ENCODE measurements at places on chromosomes 5 and 9.

- no peak for DNase-seq
Observed at GRCh38 chr9:17528859-17529258, 50.0 kb upstream of the SH3GL2 start.

GRCh38 chr9:119370816-119371215 is 1.6 kb upstream of the BRINP1 start:
- DNase-seq: no peak

- no peak for DNase-seq
Observed at GRCh38 chr5:119876522-119876921, 247.2 kb downstream of the FAM170A start.

- no peak for DNase-seq
Observed at GRCh38 chr5:171711571-171711970, 74.0 kb upstream of the SMIM23 start.

GRCh38 chr9:7243838-7244237 is 486.1 kb downstream of the KDM4C start:
- DNase-seq: no peak

DNA sequence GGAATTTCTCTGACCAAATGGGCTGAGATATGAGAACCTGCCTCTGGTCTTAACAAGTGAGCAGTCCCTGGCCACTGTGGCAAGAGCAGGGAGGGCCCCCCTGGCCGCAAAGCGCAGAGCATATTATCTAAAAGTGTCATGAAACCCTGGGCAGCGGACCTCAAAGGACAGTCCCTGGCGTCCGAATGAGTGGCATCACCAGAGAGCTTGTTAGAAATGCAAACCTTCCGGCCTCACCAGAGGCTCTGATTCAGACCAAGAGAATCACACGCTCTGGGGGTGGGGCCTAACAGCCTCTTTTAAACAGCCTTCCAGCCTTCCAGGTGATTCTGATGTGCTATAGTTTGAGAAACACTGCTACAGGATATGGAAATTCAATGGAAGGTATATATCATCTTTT is 10.9 kb downstream of the PTPN3 start:
- DNase-seq: no peak

- no peak for DNase-seq
Observed at GRCh38 chr5:52692039-52692438, 95.7 kb upstream of the ITGA1 start.

DNA sequence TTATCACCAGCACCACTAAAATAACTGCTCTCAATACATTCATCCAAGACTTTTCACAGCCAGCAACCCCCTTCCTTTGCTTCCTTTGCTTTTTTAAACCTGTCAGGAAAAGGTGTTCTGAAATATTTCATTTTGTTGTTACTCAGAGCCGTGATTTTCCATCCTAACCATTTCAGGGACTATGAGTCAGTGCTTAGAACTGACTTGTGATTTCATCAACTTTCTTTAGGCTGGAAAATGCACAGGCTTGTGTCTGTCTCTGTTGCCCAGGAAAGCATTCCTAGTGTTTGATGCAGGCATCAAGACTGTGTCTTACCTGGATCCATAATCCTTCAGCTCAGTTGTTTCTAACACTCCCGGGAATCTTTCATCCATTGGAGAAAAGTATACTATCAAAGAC is 805.6 kb downstream of the BRINP1 start:
- no peak for DNase-seq

- no peak for DNase-seq
Observed at GRCh38 chr5:39019254-39019653, 54.9 kb downstream of the RICTOR start.

- DNase-seq: no peak
Observed at GRCh38 chr9:109476642-109477257, 21.4 kb downstream of the PTPN3 start.

DNA sequence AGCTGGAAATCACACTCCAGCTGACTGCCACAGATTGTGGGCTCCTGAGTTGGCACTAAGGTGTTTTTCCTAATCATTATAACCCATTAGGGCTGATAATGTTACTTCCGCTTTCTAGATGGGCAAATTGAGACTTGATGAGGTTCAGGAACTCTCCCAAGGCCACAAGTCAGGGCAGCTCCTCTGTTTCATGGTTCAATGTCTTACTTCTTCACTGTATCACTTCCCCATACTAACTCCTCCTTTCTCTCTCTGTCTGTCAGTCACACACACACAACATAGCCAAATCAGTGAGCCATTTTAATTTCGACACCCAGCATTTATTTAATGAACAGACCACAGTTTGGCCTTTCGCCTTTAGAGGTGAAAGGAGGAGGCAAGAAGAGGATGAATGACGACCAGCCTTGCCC is 17.8 kb upstream of the TRAF1 start:
- DNase-seq: no peak

GRCh38 chr9:6968271-6968670 is 210.5 kb downstream of the KDM4C start:
- no peak for DNase-seq

- no peak for DNase-seq
Observed at GRCh38 chr9:106716820-106717219, 146.1 kb upstream of the ZNF462 start.

- DNase-seq: no peak
Observed at GRCh38 chr5:154698763-154699162, 56.4 kb upstream of the LARP1 start.

DNA sequence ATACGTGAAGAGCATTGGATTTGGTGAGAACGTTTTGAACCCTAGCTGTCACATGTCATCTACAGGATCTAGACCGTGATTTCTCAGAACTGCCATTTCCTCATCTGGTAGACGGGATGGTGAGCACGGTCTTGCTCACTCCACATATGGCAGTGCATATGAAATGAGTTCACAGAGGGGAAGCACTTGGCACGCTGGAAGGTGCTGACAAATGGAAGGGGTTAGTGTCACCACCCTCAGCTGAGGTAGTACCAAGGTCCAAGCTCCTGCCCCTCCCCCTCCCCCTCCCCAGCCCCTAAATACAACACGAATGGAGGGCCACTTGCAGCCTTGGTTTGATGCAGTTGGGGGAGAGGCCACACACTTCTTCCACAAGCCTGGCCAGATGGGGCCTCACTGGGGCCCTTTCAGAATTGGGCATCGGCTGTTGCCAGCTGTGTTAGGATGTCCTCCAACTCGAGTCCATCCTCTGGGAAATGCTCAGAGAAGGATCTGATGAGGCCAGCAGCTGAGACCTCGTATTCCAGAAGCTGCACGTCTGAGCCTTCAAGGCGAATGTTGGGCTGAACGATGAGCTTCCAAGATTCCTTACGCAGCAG is 322.4 kb downstream of the ANXA1 start:
- no peak for DNase-seq

GRCh38 chr9:135706288-135706687 is 4.3 kb downstream of the KCNT1 start:
- DNase-seq: no peak

DNA sequence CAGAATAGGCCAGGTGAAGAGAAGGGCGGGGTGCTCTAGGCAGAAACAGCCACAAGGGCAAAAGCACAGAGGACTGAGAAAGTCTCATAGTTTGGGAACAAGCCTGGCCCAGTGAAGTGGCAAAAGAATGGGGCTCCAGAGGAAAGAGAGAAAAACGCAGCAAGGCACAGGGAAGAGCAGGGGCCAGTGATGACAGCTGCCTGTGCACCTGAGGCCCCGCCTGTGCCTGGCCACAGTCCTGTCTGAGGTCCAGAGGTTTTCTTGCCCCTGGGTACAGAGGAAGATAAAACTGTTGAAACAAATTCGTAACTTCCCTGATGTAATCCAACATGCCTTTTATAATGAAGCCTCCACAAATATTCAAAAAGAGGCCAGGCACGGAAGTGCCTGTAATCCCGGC is 22.0 kb downstream of the FRRS1L start:
- no peak for DNase-seq

DNA sequence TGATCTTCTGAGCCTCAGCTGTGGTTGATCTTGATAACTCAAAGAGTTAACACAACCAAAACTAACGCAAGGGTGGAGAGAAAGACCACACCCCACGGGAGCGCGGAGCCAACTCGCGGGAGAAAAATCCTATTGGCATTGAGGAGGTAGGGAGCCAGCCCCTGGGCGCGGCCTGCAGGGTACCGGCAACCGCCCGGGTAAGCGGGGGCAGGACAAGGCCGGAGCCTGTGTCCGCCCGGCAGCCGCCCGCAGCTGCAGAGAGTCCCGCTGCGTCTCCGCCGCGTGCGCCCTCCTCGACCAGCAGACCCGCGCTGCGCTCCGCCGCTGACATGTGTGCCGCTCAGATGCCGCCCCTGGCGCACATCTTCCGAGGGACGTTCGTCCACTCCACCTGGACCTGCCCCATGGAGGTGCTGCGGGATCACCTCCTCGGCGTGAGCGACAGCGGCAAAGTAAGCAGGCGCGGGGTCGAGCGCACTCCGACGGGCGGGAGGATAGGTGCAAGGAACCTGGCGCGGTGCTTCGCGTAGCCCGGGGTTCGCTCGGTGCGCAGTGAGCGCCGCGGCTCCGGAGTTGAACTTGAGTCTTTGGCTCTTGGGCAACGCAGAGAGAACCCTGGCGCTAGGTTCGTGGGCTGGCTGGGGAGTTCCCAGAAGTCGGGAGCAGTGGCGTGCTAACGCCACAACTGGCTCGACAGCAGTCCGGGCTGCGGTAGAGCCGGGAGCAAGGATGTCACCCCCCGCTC is at the start of gene GDA:
Gene GDA, plus strand, starts transcription at position 210 of the 745 bp plus-strand sequence. Its CDS starts 120 bp downstream, at position 330.
- DNase-seq: no peak

DNA sequence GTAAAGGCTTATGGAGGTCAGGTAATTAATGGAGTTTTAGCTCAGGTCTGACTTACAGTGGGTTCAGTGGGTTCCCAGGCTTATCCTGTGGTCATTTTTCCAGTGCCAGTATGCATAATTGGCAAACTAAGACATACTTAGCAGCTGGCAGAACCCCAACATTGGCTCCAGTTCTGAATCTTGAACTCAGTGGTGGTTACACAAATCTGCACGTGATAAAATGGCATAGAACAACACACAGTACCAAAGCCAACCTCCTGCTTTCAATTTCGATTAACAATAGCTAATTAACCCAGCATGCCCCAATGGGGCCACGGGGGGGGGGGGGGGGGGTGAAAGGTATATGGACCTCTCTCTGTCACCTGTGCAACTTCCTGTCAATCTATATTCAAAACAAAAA is 19.0 kb upstream of the BARX1 start:
- no peak for DNase-seq

DNA sequence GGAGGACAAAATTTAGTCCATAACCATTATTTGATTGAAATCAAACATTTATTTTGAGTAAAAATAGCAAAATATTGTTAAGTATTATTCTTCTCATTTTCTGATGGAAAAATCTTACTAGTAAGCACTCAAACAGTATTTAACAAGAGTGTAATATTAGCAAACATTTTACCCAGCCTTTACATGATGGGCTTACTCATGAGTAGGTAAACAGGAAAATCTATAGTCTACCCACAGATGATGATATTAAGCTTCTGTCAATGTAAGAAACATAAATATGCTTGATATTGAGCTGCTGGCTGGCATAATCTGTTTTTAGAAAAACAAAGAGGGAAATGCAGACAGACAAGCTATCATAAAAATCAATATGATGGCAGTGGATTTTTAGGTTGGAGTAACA is 418.5 kb upstream of the COX7C start:
- no peak for DNase-seq

DNA sequence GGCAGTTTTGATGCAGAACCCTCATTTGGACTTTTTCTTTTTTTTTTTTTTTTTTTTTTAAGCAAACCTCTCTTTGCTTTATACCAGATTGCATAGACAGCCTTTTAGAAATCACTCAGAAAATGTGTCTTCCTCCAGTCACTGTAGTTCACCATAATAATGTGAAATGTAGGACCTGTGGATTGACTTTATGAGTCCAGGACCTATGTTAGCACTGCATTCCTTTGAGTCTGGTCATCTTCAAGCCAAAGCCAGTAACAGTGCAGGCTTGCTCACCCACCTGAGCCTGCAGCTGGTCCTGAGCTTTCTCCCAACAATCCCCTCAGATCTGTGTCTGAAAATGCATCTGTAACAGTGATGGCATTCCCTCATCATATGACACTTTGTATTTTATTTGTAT is 110.7 kb upstream of the NFIL3 start:
- DNase-seq: no peak

DNA sequence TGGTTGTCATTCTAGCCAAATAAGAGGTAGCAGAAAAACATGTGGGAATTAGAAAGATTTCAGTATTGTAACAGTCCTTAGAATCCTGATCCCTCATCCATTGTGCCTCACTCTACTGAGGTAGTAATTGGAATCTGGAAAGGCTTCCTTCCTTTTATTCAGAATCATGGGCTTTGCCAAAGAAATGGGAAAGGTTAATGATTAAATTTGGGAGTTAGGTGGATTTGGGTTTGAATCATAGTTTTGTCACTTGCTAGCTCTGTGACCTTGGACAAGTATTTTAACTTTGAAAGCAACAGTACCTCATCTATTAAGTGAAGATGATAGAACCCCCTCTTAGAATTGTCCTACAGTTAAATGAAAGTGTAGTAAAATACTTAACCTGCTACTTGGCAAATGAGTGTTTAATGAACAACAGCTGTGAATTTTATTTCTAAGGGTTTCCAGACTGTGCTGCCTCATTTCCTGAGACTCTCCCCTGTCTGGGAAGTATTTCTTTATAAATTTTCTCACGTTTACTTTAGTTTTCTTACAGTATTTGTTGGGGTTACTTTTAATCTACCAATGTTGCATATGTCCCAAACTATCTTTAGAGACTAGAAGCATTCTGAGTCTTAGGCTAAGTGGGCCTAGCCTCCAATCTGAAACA is 11.7 kb downstream of the SPDL1 start:
- DNase-seq: no peak

DNA sequence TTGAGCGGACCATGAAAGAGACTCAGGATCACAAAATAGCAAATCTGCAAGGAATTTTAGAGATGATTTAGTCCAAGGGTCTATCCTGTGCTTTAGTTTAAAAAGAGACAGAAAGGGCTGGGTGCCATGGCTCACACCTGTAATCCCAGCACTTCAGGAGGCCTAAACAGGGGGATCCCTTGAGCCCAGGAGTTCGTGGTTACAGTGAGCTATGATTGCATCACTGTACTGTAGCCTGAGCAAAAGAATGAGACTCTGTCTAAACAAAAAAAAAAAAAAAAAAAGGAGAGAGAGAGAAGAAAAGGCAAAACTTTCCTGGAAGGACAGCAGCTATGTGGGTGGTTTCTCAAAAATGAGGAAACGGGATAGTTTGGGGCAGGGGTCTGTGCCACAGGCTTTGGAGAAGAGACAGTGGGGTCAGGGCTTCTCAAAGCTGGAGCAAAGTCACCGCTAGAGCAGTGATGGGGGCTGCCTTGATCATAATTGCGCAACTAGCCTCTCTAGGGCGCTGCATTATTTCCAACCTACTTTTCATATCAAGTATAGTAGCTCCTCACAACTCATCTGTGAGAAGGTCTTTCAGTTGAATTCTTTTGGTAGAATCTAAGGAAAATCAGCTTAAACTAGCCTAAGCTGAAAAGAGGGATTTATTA is 8.5 kb upstream of the ANKH start:
- DNase-seq: no peak

DNA sequence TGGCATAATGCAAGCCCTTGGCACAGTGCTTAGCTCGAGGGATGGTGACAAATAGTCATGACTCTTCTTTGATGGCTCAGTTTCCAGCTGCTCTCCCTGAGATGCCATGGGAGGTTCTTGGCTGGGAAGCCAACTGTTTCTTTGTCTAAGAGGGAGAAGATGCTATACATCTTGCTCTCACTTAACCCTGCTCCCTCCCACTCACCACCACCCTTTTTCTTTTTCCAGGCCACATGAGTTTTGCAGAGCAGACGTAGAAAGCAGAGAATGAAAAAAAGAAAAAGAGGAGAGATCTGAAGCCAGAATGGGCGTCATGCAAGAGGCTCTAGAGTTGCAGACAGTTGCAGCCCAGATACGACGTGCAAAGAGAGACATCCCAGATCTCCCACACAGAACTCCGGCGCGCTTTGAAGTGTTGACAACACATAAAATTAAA is 160.5 kb downstream of the FGF18 start:
- no peak for DNase-seq
